Osteocyte (in vitro differentiated cells): ENCODE measurements at places on chromosomes 12 and 14. TPM values are rescaled to one million over a fixed set of nuclear protein-coding genes. Genes with fewer than 3 reads are reported as not detected.

ESR2 gene
- total RNA-seq: 0.16 and 0.18 TPM in 2 replicates

DNA sequence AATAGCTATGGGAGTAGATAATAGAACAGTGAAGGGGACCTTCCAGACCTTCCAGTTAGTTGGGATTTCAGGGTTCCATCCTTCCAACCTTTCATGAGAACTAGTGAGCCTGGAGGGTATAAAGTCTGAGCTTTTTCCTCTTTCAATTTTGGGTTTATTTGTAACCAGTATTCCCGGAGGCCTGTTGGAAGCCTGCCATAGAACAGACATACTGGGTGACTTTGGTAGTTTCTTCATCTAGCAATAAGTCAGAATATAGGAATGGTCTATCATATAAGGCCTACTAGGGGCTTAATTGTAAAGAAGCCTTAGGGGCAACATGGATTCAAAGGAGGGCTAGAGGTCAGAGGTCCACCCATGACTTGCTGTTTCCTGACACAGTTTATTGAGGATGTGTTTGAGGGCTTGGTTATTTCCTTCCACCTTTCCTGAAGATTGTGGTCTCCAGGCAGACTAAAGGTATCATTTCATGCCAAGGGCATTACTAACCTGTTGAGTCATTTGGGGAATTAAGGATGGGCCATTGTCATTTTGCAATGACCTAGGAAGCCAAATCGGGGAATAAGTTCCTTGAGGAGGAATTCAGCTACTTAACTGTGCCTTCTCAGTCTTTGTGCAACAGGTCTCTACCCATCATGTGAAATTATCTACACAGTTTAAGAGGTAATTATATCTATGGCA, 410.3 kb downstream of the SLC6A15 start:
- H3K27me3 ChIP-seq: peaks cover 9% of the 10 kb centered on the region
- H3K36me3 ChIP-seq: no peaks in the 10 kb centered on the region
- peaks cover 6% of the 10 kb centered on the region for H3K4me1 ChIP-seq
- H3K4me3 ChIP-seq: no peak overlapping the region
- DNase-seq: no peak

PPP1R3E gene
- total RNA-seq: 15.3 and 19.2 TPM in 2 replicates

GRCh38 chr12:116257215-116257614, 20.3 kb downstream of the MED13L start:
- no peak for DNase-seq
- peak overlapping the region; percentile 19 for H3K27ac ChIP-seq
- H3K36me3 ChIP-seq: peaks cover 3% of the 10 kb centered on the region
- peaks cover 85% of the 10 kb centered on the region for H3K4me1 ChIP-seq
- no peak overlapping the region for H3K4me3 ChIP-seq

TBC1D30 gene
- total RNA-seq: 1.2 and 2.0 TPM in 2 replicates

DNA sequence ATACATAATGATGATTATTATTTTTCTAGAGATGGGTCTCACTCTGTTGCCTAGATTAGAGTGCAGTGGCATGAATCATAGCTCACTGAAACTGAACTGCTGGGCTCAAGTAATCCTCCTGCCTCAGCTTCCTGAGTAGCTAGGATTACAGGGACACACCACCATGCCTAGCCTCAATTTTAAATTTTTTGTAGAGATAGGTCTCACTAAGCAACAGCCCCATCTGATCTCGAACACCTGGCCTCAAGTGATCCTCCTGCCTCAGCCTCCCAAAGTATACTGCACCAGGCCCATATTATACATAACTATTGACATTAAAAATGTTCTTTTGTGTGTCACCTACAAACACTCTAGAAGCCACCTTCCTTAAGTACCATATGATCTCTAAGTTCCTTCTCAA, 3.4 kb downstream of the TXNRD1 start:
- H3K36me3 ChIP-seq: no peaks in the 10 kb centered on the region
- H3K4me1 ChIP-seq: peaks cover 23% of the 10 kb centered on the region
- H3K27me3 ChIP-seq: no peaks in the 10 kb centered on the region

- no peaks in the 10 kb centered on the region for H3K36me3 ChIP-seq
- no peak overlapping the region for H3K4me3 ChIP-seq
- peaks cover 13% of the 10 kb centered on the region for H3K27me3 ChIP-seq
Observed at GRCh38 chr14:54356172-54356571, 40.6 kb upstream of the CDKN3 start.

CLEC6A gene
- total RNA-seq: not detected in 2 replicates

- no peaks in the 10 kb centered on the region for H3K36me3 ChIP-seq
- H3K27me3 ChIP-seq: peaks cover 7% of the 10 kb centered on the region
- H3K4me1 ChIP-seq: peaks cover 7% of the 10 kb centered on the region
- H3K27ac ChIP-seq: no peak overlapping the region
Observed at GRCh38 chr12:51421266-51421884, 3.3 kb upstream of the SLC4A8 start.

GRCh38 chr12:22231078-22231477, 103.4 kb downstream of the ST8SIA1 start:
- no peak for DNase-seq
- peaks cover 36% of the 10 kb centered on the region for H3K4me1 ChIP-seq
- H3K27me3 ChIP-seq: peaks cover 3% of the 10 kb centered on the region
- no peak overlapping the region for H3K27ac ChIP-seq

GRCh38 chr14:100106250-100107112, 41.3 kb downstream of the EVL start:
- H3K4me1 ChIP-seq: peaks cover 71% of the 10 kb centered on the region
- no peak overlapping the region for H3K27ac ChIP-seq
- H3K36me3 ChIP-seq: peaks cover 4% of the 10 kb centered on the region
- no peak for DNase-seq
- H3K27me3 ChIP-seq: no peaks in the 10 kb centered on the region

RASAL1 gene
- total RNA-seq: not detected in 2 replicates

DNA sequence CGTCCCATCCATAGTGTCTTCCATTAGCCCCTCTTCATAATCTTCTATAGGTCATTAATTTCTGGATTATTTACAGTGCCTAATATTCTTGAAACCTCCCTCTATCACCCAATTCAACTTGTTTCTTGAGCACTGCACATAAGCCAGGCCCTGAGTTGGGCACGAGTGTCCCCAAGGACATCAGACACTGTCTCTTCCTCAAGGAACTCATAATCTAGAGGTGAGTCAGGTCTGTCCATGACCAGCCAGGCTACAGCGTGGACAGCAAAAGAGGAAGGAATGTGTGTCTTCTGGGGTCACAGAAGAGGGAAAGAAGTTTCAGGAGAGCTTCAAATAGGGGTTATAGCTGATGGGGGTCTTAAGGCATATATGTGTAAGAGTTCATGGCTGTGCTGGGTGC, 12.5 kb downstream of the SPTB start:
- no peak overlapping the region for H3K27ac ChIP-seq
- no peaks in the 10 kb centered on the region for H3K36me3 ChIP-seq
- no peak for DNase-seq
- no peak overlapping the region for H3K4me3 ChIP-seq

GRCh38 chr12:119868992-119869391, 8.1 kb downstream of the CIT start:
- H3K27me3 ChIP-seq: no peaks in the 10 kb centered on the region
- peaks cover 7% of the 10 kb centered on the region for H3K4me1 ChIP-seq
- no peak overlapping the region for H3K27ac ChIP-seq
- no peak for DNase-seq
- peaks cover 5% of the 10 kb centered on the region for H3K36me3 ChIP-seq
- no peak overlapping the region for H3K4me3 ChIP-seq

DNA sequence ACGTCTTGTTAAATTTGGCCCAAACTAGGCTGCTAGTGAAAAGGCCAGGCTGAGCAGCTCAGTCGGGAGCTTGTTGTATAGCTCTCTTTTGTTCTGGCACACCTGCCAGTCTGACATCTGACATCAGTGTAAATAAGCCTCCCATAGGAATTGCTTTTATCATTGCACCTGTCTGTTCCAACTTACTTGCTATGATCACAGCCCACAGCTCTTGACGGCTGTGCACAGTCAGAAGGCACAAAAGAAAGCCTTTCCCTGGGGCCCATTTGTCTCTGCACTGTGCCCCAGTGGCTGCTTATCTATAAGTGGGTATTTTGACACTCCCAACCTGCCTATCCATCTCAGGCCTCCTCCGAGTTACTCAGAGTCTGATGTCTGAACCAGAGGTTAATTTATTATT, 324.5 kb downstream of the NUAK1 start:
- no peaks in the 10 kb centered on the region for H3K36me3 ChIP-seq
- peaks cover 28% of the 10 kb centered on the region for H3K4me1 ChIP-seq
- no peaks in the 10 kb centered on the region for H3K27me3 ChIP-seq
- H3K27ac ChIP-seq: no peak overlapping the region
- no peak for DNase-seq
- H3K4me3 ChIP-seq: no peak overlapping the region

GRCh38 chr12:10358131-10358530, 31.7 kb downstream of the KLRK1 start:
- H3K4me1 ChIP-seq: peaks cover 45% of the 10 kb centered on the region
- no peaks in the 10 kb centered on the region for H3K27me3 ChIP-seq
- no peak overlapping the region for H3K4me3 ChIP-seq
- no peak for DNase-seq
